ENCODE measurements at places on chromosomes 6 and 20.

GRCh38 chr6:57226221-57226620 lies 4.1 kb upstream of the RAB23 start:
- no peak for DNase-seq

- DNase-seq: no peak
Measured at GRCh38 chr6:15948930-15949900, 179.7 kb upstream of the MYLIP start.

- DNase-seq: no peak
Measured at GRCh38 chr6:116446399-116446798, 14.8 kb upstream of the CALHM6 start.

DNA sequence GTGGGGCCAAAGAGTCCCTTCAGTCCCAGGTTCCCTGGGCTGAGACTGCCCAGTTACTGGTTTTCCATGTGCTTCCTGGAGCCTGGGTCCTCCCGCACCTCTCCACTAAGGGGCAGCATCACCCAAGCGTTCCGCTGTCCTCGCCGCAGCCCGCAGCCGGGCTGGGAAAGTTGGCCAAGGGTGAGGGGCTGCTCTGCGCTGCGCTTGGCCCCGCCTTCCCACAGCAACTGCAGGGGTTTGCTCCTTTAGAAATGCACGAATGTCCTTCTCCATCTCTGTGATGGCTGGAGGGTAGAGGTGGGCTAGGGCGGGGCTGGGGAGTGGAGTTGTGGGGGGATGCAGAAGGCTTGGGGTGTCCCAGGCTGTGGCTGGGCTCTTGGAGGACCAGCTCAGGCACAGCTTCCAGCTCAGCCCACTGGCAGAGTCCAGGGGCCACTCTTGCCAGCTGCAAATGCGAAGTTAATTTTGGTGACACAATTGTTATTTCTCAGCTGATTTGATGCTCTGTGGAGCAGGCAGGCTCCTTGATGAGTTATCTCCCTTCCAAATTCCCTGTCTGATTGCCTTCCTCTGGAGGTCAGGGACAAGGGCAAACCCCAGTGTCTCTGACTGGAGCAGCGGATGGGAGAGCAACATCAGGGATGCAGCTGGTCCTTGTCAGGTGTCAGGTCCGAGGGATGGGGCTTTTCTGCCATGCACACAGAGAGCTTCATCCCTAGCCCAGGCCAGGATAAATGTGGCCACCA lies 63.2 kb downstream of the NOL4L start:
- peak; percentile 66 for DNase-seq

GRCh38 chr6:111631018-111631417 lies 25.3 kb upstream of the TRAF3IP2 start:
- no peak for DNase-seq

- DNase-seq: no peak
Measured at GRCh38 chr20:4546786-4547185, 174.9 kb upstream of the PRND start.

DNA sequence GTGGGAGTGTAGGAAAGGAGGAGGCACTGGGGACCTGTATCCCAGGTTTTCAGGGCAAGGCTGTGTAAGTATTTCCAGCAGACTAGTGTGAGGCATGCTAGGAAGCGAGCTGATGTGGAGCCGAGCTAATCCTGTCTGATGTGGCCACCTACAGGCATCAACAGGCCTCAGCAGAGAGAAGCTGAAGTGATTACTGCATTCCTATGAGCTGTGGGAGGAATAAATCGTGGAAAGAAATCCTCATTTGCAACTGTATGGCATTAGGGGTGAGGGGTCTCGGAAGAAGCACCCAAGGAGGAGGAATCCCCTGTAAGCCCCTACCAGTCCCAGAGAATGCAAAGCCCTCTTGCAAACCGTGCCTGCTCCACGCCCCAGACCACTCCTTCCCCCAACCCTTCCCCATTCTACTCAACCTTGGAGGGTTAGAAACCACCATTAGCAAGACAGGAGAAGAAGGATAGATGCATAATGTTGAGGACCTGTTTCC lies 41.6 kb downstream of the C6orf15 start:
- no peak for DNase-seq

GRCh38 chr20:24798930-24799705 lies 150.0 kb upstream of the CST7 start:
- no peak for DNase-seq

- no peak for DNase-seq
Measured at GRCh38 chr6:72374857-72375256, 247.0 kb upstream of the KCNQ5 start.

DNA sequence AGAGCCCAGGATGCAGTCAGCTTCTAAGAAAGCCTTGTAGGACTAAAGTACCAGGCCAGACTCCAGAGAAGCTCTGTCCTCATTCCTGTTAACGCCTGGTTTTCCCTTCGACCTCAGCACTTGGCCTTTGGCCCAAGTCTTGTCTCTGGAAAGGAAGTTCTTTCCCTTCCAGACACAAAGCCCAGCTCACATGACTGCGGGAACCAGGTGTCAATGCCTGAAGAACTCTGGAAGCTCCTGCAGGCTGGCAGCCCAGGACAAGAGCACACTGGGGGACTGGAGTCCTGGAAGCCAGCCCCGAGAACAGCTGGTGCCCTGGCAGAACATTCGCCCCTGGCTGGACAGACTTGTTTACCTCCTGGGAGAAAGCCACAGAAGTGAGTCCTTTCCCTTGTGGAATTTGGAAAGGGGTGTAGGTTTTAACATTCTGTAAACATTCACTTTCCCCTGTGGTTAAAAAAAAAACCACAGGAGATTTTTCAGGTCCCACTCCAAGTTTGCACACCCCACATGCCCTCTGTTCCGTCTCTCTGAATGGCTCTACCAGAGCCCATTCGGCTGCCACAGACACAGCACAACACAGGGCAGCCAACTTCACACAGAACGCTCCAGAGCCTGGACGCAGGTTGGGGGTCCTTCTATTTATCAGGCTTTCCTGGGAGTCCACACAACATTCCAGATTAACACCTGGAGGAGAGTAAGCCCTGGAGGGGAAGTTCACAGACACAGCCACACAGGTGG lies 18.1 kb downstream of the ACSS1 start:
- DNase-seq: no peak

DNA sequence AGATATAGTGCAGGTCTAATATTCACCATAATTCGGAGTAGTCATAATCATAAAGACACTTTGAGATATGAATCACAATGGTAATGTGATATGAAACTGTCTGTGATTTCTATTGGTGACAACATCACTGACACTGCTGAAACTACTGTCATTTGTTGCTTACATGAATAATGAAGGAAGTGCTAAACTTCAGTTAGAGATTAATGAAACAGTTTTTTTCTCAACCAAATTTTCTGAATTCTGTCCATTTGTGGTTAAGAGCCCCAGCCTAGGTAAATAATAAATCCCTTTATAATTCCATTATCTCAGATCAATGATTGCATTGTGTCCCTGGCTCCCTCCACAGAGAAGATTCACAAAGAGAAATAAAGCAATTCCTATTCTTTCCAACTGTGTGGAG lies 122.6 kb downstream of the HIVEP2 start:
- DNase-seq: no peak
